ENCODE measurements at places on chromosomes 7 and 10.

DNA sequence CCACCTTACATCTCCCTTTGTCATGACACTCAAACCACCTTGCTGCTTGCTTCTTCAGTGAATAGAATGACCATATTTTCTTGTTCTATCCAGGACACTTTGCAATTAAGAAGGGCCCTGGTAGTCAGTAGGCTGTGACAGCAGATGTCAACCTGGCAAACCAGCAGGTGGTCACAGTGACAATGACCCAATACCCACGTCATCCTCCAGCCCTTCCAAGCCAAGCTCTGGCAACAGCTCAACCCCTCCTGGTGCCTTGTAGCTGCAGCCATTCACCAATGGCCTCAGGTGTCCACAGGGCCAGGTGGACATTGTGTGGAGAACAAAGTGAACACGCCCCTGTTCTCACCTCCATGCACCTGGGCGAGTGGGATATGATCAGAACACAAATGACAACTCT is 87.6 kb upstream of the MACROH2A2 start:
- no peak overlapping the region for H3K27ac ChIP-seq
- no peaks in the 10 kb centered on the region for H3K4me1 ChIP-seq
- no peaks in the 10 kb centered on the region for H3K36me3 ChIP-seq
- H3K27me3 ChIP-seq: peaks cover 4% of the 10 kb centered on the region
- no peak overlapping the region for H3K4me3 ChIP-seq

DNA sequence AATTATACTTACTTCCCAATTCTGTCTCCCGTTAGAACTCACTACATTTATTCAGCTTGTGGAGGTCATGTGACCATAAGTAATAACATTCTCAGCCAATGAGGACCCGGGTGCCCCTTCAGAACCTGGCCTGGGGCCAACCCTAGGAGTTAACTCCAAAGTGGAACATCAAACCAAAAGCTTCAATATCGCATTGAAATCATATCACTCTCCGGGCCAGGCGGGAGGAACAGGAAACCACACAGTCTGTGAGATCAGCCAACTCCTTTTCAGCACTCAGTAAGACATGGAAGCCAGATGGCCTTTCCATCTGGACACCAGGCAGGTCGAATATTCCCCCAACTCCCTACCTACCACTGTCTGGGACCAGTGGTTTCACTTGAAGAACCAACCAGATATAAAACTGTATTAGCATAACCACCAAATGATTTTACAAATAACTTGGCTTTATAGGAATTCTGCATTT is 5.5 kb downstream of the CREB3L2 start:
- H3K36me3 ChIP-seq: peaks cover 9% of the 10 kb centered on the region
- no peak overlapping the region for H3K4me3 ChIP-seq
- DNase-seq: no peak
- peaks cover 42% of the 10 kb centered on the region for H3K4me1 ChIP-seq
- H3K27ac ChIP-seq: no peak overlapping the region

DNA sequence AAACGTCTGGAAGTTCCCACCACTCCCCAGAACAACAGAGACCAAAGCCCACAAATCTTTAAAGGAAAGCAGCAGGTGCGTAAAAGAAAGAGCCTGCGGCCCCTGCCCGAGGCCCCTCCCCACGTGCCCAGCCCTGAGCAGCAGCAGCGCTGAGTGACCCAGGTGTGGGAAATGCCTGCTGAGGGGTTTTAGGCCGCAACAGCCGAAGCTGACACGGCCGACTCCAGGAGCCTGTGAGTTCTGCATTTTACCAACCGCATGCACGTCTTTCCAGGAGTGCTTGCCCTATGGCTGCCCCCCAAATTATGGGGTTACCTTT is 1.6 kb upstream of the KNDC1 start:
- H3K4me3 ChIP-seq: no peak overlapping the region
- no peaks in the 10 kb centered on the region for H3K36me3 ChIP-seq
- H3K4me1 ChIP-seq: no peaks in the 10 kb centered on the region
- no peak overlapping the region for H3K27ac ChIP-seq

GRCh38 chr7:727806-728460 is 852 bp upstream of the PRKAR1B start:
- H3K4me3 ChIP-seq: peak overlapping the region; percentile 40
- H3K36me3 ChIP-seq: peaks cover 9% of the 10 kb centered on the region
- no peaks in the 10 kb centered on the region for H3K27me3 ChIP-seq
- H3K27ac ChIP-seq: no peak overlapping the region
- peaks cover 11% of the 10 kb centered on the region for H3K4me1 ChIP-seq

DNA sequence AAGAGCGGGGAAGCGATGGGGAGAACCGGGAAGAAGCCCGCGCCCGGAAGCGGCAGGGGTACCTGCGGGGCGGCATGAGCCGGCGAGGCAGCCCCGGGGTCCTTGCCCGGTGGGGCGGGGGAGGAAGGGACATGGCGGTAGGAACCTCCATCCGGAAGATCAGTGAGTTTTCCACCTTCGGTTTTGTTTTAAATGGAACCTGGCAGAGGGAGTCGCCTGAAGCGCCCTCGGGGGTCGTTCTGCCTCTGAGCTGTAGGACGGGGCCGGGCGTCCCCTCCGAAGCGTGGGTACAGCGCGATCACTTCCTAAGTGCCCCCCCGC is 471 bp downstream of the PFKP start:
- no peaks in the 10 kb centered on the region for H3K36me3 ChIP-seq
- H3K4me1 ChIP-seq: no peaks in the 10 kb centered on the region
- DNase-seq: no peak
- H3K4me3 ChIP-seq: no peak overlapping the region
- no peaks in the 10 kb centered on the region for H3K27me3 ChIP-seq

DNA sequence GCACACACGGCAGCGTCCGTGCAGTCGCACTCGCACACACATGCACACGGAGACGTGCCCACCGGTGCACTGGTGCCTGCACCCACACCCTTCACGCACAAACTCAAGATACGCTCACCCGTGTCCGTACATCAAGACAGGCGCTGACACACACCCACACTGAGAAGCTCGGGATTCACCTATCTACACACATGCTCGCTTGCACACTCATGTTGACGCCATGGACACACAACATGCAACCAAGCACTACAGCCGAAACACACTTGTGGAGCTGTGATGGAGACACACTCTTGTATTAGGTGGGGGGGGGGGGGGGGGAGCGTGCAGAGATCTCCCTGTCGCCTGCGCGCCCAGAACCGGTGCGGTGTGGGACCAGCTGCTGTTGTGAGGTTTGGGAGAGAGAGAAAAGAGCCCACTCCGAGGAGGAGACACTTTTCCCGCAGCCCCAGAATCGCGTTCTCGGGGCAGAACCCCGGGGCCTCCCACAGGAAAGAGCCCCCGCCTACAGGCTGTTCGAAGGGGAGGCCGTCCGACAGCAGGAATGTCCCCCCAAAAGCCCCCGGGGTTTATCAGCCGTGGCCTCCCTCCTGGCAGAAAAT is 605 bp upstream of the NFKB2 start:
- DNase-seq: peak; percentile 57
- H3K27ac ChIP-seq: peak overlapping the region; percentile 100
- H3K4me3 ChIP-seq: peak overlapping the region; percentile 99
- H3K36me3 ChIP-seq: peaks cover 7% of the 10 kb centered on the region
- peaks cover 21% of the 10 kb centered on the region for H3K4me1 ChIP-seq

GRCh38 chr7:79436378-79436777 is 17.1 kb downstream of the MAGI2 start:
- H3K36me3 ChIP-seq: no peaks in the 10 kb centered on the region
- no peak overlapping the region for H3K27ac ChIP-seq
- no peaks in the 10 kb centered on the region for H3K4me1 ChIP-seq
- no peak overlapping the region for H3K4me3 ChIP-seq
- no peak for DNase-seq
- no peaks in the 10 kb centered on the region for H3K27me3 ChIP-seq

DNA sequence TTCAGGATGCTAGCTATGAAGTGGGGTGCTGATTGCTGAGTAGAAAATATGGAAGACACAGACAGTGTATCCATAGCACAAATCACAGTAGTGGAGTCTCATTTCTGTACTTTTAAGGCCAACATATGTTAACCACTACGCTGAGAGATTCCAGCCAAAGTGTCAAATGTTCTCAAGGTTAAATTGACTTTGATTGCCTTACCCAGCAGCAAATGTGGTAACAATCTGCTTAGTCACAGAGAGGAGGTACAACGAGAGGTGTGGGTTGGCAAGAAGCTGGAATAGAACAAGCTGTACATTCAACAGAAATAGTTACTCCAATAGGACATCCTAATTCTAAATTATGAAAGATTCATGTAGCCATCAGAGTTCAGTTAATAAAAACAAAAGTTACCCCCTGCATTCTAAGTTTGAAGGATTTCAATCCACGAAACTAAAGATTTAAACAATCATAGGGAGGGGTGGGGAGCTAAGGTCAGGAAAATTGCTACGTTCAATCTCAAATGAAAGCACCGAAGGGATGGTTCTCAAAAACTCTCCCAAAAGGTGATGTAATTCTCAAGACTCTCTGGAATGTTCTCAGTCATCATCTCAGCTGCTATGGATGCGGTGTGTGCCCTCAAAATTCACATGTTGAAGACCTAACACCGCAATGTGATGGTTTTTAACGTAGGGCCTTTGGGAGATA is 137.0 kb downstream of the ETV1 start:
- no peak overlapping the region for H3K27ac ChIP-seq
- H3K36me3 ChIP-seq: no peaks in the 10 kb centered on the region
- no peak overlapping the region for H3K4me3 ChIP-seq
- no peaks in the 10 kb centered on the region for H3K27me3 ChIP-seq
- no peak for DNase-seq

GRCh38 chr7:129307592-129307991 is 82.8 kb downstream of the AHCYL2 start:
- no peaks in the 10 kb centered on the region for H3K36me3 ChIP-seq
- H3K27ac ChIP-seq: no peak overlapping the region
- H3K27me3 ChIP-seq: no peaks in the 10 kb centered on the region
- no peaks in the 10 kb centered on the region for H3K4me1 ChIP-seq
- no peak for DNase-seq

DNA sequence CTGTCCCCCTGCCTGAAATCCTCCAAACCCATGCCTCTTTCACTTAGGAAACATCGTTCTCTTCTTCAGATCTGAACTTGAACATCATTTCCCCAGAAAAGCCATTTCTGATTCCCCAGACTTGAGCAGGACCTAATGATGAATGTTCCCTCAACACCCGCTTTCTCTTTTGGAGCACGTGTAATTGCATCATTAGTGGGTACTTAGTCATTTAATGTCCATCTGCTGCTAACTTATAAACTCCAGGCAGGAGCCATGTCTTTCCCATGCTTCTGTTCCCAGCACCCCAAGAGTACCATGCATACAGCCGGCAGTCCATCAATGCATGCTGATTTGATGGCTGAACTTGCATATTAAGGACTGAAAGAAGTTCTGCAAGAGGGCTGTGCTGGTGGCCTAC is 36.5 kb upstream of the ECHDC3 start:
- H3K27ac ChIP-seq: no peak overlapping the region
- no peak overlapping the region for H3K4me3 ChIP-seq
- DNase-seq: no peak
- H3K27me3 ChIP-seq: peaks cover 91% of the 10 kb centered on the region
- peaks cover 6% of the 10 kb centered on the region for H3K4me1 ChIP-seq

DNA sequence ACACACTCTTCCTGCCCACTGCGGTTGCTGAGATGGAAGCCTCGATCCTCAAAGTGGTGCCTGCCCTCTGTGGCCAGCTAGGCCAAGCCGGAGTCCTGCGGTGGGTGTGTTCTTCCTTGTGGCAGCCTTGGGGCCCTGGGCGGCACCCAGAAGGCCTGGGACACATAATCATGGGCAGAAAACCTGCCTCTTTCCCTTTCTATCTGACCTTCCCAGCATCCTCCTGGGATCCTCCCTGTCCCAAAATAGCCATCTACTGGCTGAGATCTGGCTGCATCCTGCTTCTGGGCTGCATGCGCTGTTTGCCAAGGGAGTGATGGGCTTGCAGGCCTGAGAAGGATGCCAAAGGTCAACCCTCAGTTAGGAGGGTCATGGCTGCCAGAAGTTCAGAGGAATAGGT is 23.9 kb downstream of the COL13A1 start:
- H3K4me3 ChIP-seq: no peak overlapping the region
- no peaks in the 10 kb centered on the region for H3K36me3 ChIP-seq
- no peaks in the 10 kb centered on the region for H3K4me1 ChIP-seq

DNA sequence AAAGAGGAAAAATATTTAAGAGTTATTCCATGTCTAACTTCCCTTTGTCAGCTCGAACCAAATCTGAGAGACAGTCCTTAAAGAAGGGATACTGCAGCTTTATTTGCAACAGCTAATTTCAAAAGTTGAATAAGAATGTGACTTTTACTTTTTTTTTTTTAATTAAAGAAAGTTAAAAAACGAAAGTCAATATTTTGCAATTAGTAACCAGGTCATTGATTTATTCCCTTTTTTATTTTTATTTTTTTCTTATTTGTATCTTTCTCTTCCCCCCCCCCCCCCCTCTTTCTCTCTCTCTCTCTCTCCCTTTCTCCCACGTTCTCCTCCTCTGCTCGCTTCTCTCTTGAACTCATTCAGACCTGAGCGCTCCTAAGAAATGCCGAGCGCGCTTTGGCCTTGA is 209.5 kb downstream of the TCF7L2 start:
- H3K27me3 ChIP-seq: no peaks in the 10 kb centered on the region
- no peaks in the 10 kb centered on the region for H3K4me1 ChIP-seq
- H3K36me3 ChIP-seq: no peaks in the 10 kb centered on the region
- DNase-seq: no peak
- no peak overlapping the region for H3K4me3 ChIP-seq

DNA sequence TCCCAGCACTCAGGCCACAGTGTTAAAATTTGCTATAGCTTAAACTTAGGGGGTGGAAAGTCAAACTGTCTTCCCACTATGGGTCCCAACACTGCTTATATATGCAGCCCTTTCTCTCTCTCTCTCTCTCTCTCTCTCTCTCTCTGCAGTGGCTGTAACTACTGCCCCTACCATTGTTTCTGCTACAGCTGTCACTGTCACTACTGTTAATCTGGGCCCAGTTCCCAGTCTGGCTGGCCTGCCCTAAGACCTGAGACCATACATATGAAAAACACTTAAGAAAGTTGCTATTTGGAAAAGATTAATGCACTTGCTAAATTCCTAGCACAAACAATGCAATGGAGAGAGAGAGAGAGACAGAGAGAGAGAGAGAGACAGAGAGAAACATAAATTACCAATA is 78.6 kb downstream of the THSD7A start:
- H3K4me3 ChIP-seq: no peak overlapping the region
- no peaks in the 10 kb centered on the region for H3K4me1 ChIP-seq
- DNase-seq: no peak
- no peaks in the 10 kb centered on the region for H3K36me3 ChIP-seq
- H3K27ac ChIP-seq: no peak overlapping the region
- H3K27me3 ChIP-seq: no peaks in the 10 kb centered on the region

DNA sequence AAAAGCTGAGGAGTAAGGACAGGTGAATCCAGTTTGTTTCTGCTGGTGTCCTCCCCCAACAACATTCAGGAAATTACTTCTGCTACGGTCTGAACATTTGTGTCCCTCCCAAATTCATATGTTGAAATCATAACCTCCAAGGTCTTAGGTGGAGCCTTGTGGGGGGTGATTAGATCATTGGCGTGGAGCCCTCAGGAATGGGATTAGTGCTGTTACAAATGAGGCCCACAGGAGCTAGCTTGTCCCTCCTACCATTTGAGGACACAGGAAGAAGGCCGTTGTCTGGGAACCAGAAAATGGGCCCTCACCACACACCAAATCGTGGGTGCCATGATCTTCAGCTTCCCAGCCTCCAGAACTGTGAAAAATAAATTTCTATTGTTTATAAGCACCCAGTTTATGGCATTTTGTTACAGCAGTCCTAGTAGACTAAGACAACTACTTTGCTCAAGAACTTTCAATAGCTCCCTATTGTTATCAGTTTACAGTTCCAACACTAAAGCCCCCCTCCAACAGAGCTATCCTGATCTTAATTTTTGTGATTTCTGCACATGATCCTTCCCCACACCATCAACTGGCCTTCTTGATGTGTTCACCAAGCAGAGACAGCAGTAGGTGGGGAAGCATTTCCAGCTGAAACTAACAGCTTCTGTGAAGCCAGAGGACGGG is 2.1 kb upstream of the LRMDA start:
- DNase-seq: no peak
- no peak overlapping the region for H3K27ac ChIP-seq
- H3K27me3 ChIP-seq: no peaks in the 10 kb centered on the region
- no peaks in the 10 kb centered on the region for H3K36me3 ChIP-seq

Measured in MM.1S (cell line).